KBM-7 (cell line): ENCODE measurements at places on chromosomes 6 and 20.

- DNase-seq: no peak
Observed at GRCh38 chr20:45908084-45908483, 3.9 kb downstream of the PLTP start.

- no peak for DNase-seq
Observed at GRCh38 chr6:21263531-21264287, 329.8 kb upstream of the SOX4 start.

DNA sequence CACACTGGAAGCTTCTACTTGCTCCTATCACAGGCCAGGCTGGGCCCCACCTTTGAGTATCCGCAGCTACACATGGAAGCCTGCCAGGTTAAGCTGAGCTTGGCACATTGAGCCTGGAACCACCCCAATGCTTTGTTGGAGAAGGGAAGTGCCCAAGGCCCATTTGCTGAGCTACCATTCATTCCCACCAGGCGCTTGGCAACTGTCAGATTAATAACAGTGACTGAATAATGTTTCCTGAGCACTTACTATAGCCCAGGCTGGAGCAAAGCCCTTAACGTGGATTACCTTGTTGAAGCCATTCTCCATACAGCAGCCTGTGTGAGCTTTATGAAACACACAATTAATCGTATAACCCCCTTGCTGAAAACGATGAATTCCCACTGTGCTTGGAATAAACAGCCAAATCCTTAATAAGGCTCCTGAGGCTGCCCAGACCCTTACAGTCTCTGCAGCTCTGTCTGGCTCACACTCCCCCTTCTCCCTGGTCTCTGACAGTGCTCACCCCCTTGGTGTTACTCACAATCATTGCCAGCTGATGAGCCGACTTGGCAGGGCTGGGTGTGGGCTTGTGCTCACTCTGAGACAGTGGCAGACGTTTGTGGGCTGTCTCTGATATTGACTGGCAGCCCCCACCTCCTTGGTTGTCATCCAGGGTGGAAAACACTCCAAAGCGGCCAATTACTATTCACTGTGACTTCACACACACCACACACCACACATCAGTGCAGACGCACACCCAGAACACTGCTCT, 357.1 kb downstream of the MAFB start:
- DNase-seq: no peak

DNA sequence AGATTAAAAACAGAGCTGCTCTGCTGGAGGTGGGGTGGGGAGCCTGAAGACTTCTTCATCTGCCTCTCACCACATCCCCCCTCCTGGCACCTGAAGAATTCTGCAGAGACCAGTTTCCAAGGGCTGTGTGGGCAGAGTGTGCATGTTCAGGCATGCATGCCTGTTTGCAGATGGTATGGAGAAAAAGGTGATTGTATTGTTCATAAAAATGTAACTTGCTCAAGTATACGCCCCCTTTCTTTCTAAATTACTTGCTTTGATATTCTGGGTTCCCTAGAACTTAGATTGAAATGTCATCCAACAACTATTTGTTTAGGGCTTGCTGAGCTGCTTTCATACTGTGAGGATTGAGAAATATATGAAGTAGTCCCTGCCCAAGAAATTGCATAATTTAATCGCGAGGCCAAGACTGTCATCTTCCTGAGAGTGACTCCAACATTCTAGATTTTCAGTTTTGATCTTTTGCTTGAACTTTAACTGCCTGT, 83.6 kb downstream of the LCA5 start:
- no peak for DNase-seq

DNA sequence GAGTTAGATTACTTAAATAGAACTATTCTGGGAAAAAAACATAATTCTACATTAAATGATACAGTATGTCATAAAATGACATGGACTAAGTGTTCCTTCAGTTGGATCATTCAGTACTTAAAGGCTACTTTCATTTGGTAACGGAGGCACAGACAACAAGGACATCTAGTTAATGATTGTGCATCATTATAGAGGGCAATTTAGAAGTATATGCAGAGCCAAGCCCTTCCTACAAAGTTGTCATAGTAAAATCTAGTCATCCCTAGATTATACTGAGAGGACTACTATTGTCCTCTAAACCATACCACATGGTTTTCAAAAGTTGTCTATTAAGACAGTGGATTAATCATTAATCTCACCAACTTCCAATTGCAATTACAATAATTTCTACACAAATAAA, 53.9 kb upstream of the STXBP5 start:
- no peak for DNase-seq

- DNase-seq: no peak
Observed at GRCh38 chr6:84756466-84756865, 7.9 kb downstream of the TBX18 start.

DNA sequence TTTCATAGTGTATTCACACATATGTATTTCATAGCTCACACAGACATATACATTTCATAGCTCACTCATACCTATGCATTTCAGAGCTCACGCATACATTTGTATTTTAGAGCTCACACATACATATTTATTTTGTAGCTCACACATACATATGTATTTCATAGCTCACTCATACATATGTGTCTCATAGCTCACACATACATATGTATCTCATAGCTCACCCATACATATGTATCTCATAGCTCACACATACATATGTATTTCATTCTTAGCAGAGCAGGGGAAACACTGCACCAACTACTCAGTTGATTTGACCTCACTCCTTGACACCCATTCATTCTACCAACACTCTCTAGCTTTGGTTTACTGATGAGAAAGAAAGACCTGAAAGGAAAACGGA, 713.6 kb downstream of the QKI start:
- no peak for DNase-seq

DNA sequence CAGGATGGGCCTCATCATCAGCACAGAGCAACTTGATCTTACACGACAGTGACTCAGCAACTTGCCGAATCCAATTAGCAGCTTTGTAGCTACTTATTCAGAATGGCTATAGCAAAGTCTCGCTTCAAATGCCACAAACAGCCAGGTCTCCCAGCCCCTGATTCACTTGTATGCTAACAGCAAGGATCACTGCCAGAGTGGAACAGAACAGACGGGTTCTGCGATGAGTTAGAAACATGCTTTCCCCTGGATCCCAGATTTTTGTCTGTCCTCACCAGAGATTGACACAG, 254.4 kb downstream of the NRN1 start:
- DNase-seq: no peak

DNA sequence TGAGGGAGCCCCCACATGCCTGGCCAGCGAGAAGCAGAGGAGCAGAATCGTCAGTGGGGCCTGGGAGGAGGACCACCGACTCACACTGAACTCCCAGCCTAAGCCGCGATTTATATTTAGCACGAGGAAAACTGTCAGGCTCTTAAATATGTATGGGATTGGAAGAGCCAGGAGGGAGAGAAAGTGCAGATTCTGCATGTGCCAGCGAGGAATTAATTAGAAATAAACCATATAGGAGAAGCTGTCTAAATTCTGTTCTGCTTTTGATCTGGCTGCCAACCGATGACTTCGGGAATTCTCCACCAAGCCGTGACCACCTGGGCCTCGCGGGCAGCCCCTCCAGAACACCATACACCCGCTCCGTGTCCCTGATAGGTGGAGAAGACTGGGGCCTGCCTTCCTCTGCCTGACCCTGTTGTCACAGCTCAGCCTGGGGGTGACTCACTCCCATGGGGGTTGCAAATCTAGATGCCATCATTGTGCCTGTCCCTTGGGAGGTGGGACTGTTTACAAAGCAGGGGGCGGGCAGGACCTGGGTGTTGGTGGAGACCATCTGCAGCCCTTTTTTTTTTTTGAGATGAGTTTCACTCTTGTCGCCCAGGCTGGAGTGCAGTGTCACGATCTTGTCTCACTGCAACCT, 91.1 kb upstream of the PMEPA1 start:
- no peak for DNase-seq

GRCh38 chr6:144617708-144618107, 332.6 kb downstream of the UTRN start:
- DNase-seq: no peak

DNA sequence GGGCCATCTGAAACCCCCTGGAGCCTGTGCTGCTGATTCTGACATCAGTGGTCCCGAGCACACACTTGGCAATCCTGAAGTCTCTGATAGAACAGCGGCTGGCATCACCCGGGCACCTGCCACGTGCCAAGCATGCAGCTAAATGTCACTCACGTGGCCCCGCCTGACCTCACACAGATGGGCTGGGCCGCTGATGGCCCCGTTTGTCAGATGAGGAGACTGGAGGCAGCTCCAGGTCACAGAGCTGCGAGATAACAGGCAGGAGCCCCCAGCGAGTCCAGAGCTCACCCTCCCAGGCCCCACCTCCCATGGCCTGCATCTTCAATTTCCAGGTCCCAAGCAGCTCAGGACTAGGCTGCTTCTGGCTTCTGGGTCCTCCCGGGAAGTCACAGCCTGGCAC, 67.2 kb downstream of the YTHDF1 start:
- DNase-seq: no peak

DNA sequence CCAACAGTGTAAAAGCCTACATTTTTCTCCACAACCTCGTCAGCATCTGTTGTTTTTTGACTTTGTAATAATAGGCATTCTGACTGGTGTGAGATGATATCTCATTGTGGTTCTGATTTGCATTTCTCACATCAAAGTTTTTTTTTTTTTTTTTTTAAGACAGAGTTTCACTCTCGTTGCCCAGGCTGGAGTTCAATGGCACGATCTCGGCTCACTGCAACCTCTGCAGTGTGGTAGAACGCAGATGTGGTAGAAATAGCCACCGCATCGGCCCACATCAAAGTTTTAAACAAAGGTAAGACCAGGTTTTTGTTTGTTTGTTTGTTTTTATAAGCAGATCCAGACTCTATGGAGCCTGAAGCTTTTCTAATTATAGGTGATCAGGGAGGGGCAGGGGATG, 12.7 kb upstream of the PPP1R3G start:
- DNase-seq: no peak

GRCh38 chr6:169643521-169643920, 58.3 kb downstream of the WDR27 start:
- DNase-seq: no peak

- peak; percentile 97 for DNase-seq
Observed at GRCh38 chr6:137389150-137389704, 105.0 kb downstream of the OLIG3 start.
